ENCODE measurements at places on chromosomes 13 and 19.

- DNase-seq = no peak
These were observed 314.4 kb downstream of the ENOX1 start for GRCh38 chr13:43472339-43472738.

- peak; percentile 54 for DNase-seq
These were observed 1.1 kb downstream of the CAPS start for GRCh38 chr19:5914946-5915781.

- no peak for DNase-seq
These were observed 242.9 kb upstream of the DACH1 start for GRCh38 chr13:72109863-72110262.

GRCh38 chr13:30806784-30807183 is 71.4 kb downstream of the ALOX5AP start:
- DNase-seq = no peak

DNA sequence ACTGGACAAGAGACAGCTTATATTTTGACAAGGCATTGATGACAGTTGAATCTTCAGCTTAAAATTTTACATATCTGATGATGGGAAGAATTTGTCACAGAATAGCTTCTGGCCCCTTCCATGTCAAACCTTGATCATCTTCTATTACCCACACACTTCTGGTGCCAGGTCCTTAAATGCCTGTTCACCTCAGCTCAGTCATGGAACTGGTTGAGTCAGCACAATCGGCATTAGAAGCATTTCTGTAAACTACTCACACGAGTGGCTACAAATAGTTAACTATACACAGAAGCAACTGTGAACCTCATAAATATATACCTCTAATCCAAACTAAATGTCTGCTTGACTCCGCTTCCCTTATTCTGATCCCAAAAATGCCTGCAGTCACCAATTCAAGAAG is 161.2 kb downstream of the FOXO1 start:
- no peak for DNase-seq

GRCh38 chr19:17748884-17749638 is 2.2 kb upstream of the FCHO1 start:
- no peak for DNase-seq

DNA sequence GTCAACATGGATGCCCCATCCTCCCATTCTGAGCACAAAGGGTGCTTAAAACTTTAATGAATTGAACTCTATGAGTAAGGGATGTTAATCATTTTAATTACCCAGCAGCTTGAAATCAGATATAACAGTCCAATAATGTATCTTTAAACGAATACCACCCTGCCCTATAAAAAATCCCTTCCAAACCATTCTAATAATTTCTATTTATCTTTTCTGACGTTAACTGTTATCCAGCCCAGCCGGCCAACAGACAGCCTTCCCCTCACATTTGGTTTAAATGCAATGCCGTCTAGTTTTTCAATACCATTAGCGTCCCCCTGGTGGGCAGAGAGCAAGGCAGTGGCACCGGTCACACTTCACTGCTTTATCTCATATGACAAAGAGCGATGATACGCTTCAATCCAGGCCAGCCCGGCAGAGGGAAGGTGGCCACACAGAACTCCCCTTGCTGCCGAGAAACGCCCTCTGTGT is 402.2 kb upstream of the ZNF507 start:
- peak; percentile 29 for DNase-seq

GRCh38 chr13:95706356-95706755 is 29.4 kb downstream of the DNAJC3 start:
- no peak for DNase-seq

DNA sequence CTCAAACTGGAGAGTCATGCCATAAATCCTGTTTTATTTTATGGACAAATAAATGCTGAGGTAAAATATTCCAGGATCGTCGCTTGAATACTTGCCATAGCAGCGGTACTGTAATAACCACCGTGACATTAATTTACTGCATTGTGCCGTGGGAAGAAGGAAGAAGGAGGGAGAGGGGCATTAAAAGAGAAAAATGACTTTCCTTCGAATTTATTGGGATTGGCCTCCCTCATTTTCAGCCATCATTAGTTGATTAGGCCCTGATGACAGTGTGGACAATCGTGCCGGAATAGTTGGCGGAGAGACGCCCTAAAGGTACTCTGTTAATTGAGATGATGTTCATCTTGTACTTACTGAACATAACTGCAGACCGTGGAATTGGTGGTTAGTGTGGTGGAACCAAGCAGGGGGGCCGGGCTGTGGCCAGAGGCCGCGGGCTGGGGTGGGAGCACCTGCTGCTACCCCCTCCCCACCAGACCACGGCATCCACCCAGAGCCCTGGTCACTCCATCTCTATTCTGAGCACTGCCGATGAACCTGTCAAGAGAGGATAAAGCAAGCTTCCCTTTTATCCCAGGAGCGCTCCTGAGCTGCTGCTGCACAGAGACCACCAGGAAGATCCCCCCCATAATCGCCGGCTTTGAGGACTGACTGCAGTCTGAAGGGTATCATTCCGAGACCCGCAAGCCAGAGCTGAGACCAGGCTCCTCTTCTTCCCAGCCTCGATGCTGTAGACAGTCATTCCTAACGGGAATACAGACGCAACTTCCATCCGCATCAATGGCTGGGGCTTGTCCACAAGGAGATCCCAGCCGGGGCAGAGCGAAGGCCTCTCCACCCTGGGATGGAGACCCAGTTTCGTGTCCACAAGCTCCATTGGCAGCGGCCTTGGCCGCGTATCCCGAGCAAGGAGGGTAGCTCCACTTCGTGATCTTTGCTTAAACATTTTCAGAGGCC is 168.3 kb upstream of the TSHZ3 start:
- DNase-seq = no peak

GRCh38 chr13:40648040-40648439 is 18.4 kb downstream of the FOXO1 start:
- DNase-seq = no peak

- peak; percentile 87 for DNase-seq
These were observed at the start of gene PNMA8C for GRCh38 chr19:46428239-46429135. PNMA8C (minus strand) TSS chr19:46428936; CDS start chr19:46428359, 577 bp downstream.

DNA sequence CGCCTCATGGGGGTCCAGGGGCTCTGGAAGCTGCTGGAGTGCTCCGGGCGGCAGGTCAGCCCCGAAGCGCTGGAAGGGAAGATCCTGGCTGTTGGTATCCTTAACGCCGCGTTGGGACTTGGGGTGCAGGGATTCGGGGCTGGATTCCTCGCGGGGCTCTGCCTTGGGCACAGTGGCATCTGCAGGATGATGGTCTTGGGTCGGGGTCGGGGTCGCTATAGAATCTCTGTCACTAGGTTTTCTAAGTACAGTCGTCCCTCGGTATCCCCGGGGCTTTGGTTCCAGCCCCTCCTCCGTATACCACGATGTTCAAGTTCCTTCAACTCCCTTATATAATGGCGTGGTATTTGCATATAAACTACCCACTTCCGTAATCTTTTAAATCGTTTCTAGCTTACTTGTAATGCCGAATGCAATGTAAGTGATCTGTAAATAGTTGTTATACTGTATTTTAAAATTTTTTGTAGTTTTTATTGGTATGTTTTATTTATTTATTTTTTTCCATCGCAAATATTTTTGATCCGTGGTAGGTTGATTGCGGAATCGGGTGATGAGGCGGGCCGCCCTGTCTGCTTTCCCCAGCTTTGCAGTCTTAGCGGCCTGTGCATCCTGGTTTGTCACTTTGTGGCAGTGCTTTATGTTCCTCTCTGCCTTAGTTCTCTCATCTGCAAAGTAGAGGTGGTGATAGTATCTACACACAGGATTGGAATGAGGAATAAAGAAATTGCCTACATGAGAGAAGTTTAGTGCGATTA is 606 bp downstream of the ERCC5 start:
- DNase-seq = peak; percentile 16

DNA sequence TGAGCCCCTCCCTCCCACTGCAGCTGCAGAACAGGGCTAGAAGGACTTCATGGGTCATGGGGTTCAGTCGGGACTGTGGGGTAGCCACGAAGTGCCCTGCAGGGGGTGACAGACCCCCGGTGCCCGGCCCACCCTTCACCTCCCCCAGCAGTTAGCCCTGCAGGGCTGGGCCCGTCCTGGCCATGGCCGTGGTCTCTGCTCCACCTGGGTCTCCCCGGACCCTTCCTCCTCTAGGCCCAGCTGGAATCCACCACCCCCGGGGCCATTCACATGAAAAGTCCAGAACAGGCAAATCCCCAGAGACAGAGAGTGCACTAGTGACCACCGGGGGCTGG is 17.3 kb downstream of the MKNK2 start:
- DNase-seq = no peak

DNA sequence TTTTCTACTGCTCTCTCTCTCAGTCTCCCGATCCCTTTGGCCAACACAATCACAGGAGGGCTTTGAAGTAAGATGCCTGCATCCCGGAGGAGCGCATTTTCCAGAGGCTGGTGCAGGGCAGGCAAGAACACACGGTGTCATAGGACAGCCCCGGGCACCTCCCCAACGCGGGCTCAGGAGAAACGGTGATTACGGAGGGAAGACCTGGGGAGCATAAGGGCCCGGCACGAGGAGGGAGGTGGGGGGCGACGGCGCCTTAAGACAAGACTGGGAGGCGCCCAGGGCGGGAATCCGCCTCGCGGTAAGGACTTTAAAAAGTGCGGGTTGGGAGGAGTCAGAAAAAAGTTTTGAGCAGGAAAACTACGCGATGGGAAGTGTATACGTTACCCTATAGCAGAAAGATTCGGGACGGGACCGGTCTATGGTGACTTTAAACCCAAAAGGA is 18.7 kb upstream of the ZNF888 start:
- peak; percentile 13 for DNase-seq

DNA sequence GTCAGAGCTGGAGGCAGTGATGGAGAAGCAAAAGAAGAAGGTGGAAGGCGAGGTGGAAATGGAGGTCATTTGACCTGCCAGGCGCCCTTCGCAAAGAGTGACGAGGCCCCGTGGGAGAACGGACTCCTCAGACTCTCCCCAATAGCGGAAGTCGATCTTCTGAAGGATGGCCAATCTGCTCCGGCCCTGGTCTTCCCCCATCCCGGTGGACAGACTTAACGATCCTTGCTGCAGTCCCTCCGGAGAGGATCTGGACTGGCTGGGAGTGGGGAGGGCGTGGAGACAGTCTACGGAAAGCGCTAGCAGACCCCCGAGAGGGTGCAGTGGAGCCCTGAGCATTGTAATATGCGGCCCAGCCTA is 11.9 kb downstream of the EPS8L1 start:
- no peak for DNase-seq

GRCh38 chr19:45882652-45883585 is 3.0 kb downstream of the IRF2BP1 start:
- DNase-seq = peak; percentile 82

DNA sequence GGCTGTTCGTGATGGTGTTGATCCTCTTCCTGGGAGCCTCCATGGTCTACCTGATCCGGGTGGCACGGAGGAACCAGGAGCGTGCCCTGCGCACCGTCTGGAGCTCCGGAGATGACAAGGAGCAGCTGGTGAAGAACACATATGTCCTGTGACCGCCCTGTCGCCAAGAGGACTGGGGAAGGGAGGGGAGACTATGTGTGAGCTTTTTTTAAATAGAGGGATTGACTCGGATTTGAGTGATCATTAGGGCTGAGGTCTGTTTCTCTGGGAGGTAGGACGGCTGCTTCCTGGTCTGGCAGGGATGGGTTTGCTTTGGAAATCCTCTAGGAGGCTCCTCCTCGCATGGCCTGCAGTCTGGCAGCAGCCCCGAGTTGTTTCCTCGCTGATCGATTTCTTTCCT is 12.2 kb upstream of the C19orf33 start:
- no peak for DNase-seq

DNA sequence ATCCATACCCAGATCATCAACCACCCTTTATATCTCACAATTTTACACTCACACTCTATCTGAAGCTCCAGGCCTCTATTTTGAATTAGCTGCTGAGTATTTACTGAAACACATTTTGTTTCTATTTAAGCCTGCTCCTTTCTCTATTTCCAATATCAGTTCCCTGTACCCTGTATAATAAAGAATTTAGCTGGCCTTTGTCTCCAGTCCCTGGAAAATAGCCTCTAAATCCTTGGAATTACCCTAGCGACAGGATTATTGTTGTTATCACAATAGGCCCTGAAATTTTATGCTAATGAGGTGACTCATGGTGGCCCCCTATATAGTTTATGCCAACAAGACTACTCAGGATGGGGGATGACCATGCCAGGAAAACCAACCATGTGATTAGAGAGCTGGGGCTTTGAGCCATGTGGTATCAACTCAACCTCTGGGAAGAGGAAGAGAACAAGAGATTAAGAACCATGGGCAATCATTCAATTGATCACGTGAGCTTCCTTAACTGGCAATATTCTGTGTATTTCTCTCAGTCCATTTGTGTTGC is 72.7 kb downstream of the KATNAL1 start:
- no peak for DNase-seq

DNA sequence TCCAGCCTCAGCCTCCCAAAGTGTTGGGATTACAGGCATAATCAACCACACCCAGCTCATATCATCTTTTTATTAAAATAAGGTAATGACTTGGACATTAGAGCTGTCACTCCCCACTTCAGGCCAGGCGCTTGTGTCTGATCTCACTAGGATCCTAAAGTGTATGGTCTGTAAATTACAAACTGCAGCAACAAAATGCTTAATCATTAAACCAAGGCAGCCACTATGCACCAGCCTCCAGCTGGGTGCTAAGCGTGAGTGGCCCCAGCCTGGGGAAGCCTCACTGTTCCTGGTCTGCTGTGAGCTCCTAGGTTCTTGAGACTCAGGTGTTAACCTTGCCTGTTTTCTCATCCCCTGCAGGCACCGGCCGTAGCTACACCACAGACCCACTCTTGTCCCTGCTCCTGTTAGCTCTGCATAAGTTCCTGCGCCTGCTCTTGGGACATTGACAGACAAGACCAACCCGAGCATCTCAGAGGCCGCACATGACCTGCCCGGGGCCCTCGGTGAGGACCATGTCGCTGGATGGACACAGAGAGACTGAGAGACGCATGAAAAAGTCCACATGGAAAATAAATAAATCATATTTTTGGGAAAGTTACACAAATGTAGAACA is 37.8 kb downstream of the VSTM2B start:
- peak; percentile 10 for DNase-seq

DNA sequence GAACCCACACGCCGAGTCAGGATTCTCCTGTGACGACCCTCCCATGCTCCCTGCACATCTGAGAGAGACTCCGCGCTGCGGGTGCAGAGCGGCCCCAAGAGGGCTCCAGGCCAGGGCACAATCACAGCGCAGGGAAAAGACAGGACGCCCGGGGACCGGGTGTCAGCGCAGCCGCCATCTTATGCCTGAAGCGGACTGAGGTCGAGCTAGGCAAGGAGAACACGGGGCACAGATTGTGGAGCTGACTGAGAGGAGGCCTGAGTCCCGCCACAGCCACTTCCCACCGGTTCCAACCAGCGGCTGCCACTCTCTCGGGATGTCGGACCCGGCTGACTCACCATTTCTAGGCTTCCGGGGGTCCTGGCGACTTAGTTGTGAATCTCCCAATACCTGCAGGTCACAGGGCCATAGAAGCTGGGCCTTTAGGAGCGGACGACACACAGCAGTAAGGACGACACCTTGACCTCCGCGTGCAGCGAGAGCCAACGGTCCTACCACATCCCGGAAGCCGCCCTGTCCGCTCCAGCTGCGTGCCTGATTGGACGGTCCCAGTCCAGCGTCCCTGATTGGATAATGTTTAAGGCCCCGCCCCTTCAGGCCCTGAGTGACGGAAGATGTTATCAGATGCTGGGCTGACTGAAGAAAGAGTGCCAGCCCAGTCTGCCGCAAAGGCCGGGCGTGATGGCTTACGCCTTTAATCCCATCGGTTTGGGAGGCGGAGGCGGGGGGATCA is at the start of gene ZNF728:
Gene ZNF728, minus strand, starts transcription at position 487 of the 733 bp plus-strand sequence. Its CDS starts 146 bp downstream, at position 341.
- no peak for DNase-seq

- DNase-seq = peak; percentile 58
These were observed 5.5 kb downstream of the ACTMAP start for GRCh38 chr19:40744554-40745401.

- DNase-seq = no peak
These were observed 19.5 kb downstream of the CCDC70 start for GRCh38 chr13:51881296-51881695.

- DNase-seq = no peak
These were observed 31.1 kb downstream of the ZNF146 start for GRCh38 chr19:36246006-36246481.

- DNase-seq = no peak
These were observed 23.2 kb downstream of the SPATA13 start for GRCh38 chr13:24183741-24184182.
